ENCODE measurements at places on chromosomes 6 and 20. TPM values are rescaled to one million over a fixed set of nuclear protein-coding genes. Genes with fewer than 3 reads are reported as not detected.
A peak's percentile ranks its signal among the peaks of the same experiment; 100 is the strongest.

DNA sequence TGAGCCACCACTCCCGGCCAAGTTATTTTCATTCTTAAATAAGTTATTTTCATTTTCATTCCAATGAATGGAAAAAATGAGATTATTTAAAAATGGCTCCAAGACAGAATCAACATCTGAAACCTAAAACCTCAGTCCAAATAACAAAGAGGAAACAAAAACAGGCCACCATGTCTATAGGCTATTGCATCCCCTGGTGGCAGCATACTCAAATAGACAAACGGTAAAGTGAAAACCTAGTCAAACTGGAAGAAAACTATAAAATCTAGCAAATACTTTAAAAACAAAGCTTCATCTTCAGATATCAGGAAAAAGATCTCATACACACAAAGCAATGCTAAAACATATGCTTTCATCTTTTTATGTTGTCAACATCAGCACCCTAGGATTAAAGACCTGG lies 20.9 kb downstream of the IL17A start:
- DNase-seq, result no peak

The BHLHE23 gene
- not detected for total RNA-seq

The PPT2 gene
- total RNA-seq, result 4.7 TPM

The SMPDL3A gene
- total RNA-seq, result 6.3 TPM

- no peak for DNase-seq
Measured at GRCh38 chr6:150929416-150929815, 63.9 kb downstream of the MTHFD1L start.

- DNase-seq, result no peak
Measured at GRCh38 chr20:61933951-61934715, 131.5 kb downstream of the TAF4 start.

DNA sequence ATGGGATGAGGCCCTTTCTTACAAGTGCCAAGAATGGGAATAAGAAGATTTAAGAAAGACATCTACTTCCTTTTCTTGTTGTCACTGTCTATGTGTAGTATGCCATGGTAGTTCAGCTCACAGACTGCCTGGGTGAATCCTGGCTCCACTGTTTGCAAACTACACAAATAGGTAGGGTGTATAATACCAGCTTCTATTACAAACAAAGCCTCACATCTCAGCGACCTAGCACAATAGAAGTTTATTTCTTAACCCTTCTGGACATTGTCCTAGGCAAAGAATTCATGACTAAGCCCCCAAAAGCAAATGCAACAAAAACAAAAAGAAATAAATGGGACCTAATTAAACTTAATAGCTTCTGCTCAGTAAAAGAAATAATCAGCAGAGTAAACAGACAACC lies 74.5 kb downstream of the LINC00237 start:
- no peak for DNase-seq

- no peak for DNase-seq
Measured at GRCh38 chr20:31803552-31804291, 15.4 kb upstream of the MYLK2 start.

The MYCT1 gene
- total RNA-seq, result 2.9 TPM

GRCh38 chr6:20198775-20199174 lies 13.5 kb downstream of the MBOAT1 start:
- DNase-seq, result no peak

- no peak for DNase-seq
Measured at GRCh38 chr20:34988191-34988540, 32.5 kb downstream of the MYH7B start.

- DNase-seq, result peak; percentile 60
Measured at GRCh38 chr6:112936504-112936903, 589.4 kb downstream of the RFPL4B start.

DNA sequence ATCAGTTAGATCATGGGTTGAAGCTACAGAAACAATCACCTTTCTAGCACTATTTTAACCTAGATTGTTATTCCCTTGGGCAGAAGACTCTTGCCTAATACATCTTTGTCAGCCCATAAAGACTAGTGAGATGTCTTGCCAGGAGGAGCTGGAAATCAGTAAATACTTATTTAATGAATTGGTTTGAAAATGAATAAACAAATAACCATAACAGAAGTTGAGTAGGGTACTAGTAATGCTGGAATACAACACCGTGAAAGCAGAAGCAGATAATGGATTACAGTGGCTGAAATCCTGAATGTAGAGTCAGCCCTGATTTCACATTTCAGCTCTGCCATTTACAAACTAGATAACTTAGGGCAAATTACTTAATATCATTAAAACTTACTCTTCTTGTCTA lies 236.1 kb downstream of the PACRG start:
- DNase-seq, result no peak

The IBTK gene
- 34.0 TPM for total RNA-seq

- DNase-seq, result no peak
Measured at GRCh38 chr6:16139556-16139955, 10.7 kb downstream of the MYLIP start.

The GFRAL gene
- not detected for total RNA-seq

The KIF6 gene
- 0.26 TPM for total RNA-seq

GRCh38 chr20:64131406-64131805 lies 24.0 kb upstream of the NPBWR2 start:
- DNase-seq, result no peak

DNA sequence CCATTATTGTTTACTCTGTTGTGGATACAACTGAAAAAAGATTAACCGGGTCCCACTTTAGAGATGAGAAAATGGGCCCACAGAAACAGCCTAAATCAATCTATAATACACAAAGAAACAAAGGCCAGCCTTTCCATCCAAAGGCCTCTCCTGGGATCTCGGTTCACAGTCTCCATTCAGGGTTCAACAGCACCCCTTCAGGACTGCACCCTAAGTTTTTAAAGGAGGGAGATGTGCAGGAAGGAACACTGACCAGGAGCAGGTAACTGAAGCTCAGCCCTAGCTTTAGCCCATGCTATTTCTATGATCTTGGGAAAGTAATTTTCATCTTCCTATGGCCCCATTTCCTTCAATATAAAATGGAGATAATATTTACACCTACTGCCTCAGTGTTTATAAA lies 147.7 kb downstream of the BTBD9 start:
- DNase-seq, result no peak

The ZSCAN23 gene
- total RNA-seq, result 3.2 TPM

DNA sequence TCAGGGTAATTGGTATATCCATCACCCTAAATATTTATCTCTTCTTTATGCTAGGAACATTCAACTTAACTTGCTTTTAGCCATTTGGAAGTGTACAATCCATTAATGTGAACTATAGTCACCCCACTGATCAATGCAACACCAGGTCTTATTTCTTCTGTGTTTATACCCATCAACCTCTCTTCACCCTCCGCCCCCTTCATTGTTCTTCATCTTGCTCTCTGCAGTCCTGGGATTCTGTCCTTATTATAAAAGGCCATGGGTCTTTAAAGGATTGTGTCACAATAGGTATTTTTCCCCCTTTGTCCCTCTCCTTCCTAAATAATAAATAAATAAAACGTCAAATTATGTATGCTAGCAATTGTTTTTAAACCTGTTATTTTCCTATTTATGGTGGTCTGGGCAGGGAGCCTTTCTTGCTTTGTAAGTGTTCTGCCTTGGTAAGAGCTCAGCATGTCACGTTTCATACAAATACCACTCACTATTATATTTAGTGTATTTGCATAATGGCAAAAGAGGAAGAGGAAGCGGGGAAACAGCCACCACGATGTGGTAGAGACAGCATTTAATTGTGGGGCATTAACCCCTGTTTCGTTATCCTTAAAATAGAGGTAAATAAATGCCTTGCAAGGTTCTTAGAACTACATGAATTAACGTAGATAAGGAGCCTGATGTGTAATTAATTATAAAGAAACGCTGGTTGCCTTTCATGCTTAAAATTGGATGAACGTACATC lies 1.9 kb downstream of the ABRACL start:
- no peak for DNase-seq

DNA sequence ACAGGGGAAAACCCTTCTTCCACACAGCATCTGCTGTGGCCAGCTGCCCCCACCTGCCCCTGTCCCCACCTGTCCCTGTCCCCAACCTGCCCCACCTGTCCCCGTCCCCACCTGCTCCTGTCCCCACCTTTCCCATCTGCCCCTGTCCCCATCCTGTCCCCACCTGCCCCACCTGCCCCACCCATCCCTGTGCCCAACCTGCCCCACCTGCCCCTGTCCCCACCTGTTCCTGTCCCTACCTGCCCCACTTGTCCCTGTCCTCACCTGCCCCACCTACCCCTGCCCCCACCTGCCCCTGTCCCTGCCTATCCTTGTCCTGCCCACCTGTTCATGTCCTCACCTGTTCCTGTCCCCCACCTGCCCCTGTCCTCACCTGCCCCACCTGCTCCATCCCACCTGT lies 6.4 kb upstream of the MYT1 start:
- no peak for DNase-seq

GRCh38 chr6:26366504-26366903 lies 1.5 kb downstream of the BTN3A2 start:
- peak; percentile 16 for DNase-seq

DNA sequence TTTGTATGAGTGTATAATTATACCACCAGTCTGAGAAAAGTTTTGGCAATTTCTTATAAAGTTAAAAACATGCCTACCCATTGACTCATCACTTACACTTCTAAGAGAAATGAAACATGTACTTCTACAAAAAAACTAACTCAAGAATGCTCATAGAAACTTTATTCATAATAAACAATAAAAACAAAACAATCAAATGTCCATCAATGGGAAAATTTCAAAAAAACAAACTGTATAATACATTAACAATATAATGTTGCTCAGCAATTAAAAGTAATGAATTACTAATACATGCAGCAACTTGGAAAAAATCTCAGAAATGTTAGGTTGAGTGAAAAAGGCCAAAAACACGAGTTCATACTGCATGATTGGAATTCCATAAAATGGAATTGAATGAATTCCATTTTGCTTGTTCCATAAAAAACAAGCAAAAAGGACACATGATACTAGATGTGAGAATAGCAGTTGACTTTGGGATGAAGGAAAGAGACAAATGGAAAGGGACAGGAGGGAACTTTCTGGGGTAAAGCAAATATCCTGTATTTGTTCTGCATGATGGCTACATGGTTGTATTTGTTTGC lies 726.6 kb downstream of the RFPL4B start:
- DNase-seq, result peak; percentile 46

DNA sequence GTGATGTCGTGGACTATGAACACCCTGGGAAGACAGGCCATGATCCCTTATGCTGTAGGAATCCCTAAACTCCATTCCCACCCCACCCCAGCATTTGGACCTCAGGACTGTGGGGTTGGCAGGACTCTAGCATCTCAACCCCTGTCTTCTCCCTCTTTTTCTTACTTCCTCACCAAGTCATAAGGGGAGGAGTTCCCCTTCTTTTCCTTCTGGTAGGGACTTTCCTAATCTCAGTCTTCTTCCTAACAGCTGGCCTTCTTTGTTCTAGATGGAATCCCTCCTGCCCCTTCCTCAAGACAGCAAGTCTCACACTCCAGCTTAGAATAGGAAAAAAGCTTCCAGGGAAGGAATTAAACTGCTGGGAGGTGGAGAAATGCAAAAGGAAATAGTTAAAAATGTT lies 2.3 kb upstream of the SIRPB2 start:
- DNase-seq, result no peak

- DNase-seq, result no peak
Measured at GRCh38 chr6:144576871-144577270, 291.7 kb downstream of the UTRN start.

DNA sequence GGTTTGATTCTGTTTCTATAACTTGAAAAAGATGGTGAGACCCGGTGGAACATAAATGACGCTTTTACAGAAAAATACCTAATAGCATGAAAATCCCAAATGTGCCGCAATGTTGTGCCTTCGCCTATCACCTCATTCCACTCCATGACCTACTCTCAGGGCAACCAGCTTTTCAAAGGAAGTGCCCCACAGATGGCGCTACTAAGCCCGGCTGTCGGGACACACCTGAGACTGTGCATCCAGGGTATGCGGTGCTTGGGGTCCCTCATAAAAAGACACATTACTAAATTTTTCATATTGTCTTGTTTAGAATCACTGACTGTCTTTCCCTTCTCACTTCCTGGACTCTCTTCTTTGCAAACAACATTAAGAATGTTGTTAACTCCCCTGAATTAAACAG lies 145.5 kb upstream of the RPS6KA2 start:
- no peak for DNase-seq

DNA sequence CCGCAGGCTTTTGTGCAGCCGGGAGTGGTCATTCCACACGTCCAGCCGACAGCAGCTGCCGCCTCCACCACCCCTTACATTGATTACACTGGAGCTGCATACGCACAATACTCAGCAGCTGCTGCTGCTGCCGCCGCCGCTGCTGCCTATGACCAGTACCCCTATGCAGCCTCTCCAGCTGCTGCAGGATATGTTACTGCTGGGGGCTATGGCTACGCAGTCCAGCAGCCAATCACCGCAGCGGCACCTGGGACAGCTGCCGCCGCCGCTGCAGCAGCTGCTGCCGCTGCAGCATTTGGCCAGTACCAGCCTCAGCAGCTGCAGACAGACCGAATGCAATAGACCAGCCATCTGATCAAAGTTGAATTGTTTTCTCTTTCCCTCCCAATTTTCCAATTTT lies 10.6 kb downstream of the RBM24 start:
- DNase-seq, result no peak

The TPD52L1 gene
- total RNA-seq, result 2.9 TPM

DNA sequence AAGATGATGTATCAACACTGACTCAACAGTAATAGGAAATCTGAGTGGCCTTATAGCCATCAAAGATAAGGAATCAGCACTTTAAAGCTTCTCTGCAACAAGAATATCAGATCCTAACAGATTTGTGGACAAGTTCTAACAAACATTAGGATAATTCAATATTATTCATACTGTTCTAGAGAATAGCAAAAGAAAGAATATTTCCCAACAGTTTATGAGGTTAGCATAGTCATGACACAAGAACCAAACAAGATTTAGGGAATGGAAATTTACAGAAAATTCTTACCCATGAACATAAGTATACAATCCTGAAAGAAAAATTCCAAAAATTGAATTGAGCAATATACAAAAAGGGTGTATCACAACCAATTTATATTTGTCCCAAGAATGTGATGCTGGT lies 64.3 kb upstream of the BTBD3 start:
- no peak for DNase-seq

The TMEM30A gene
- 133 TPM for total RNA-seq

GRCh38 chr6:138719011-138719635 lies 54.4 kb upstream of the CCDC28A start:
- DNase-seq, result no peak

DNA sequence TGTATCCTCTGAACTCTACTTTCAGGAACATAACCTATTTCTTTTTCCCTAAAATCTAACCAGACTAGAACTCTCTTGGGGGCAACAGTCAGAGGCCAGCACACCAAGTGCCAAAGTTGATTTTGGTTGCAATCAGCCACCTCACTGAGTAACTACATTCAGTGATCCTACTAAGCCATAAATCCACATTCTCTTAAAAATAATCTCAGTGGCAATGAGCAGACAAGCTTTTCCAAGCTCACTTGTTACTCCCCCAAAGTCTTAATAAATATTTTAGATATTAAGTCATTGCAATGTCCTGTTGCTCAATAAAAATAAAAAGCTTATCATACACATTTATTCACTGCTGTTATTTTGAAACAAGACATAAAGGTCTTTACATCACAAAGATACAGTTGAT lies 9.8 kb downstream of the RGS17 start:
- no peak for DNase-seq

The GPR63 gene
- 0.07 TPM for total RNA-seq

Data from A172 (cell line).